ENCODE measurements at places on chromosomes 3 and 15.

DNA sequence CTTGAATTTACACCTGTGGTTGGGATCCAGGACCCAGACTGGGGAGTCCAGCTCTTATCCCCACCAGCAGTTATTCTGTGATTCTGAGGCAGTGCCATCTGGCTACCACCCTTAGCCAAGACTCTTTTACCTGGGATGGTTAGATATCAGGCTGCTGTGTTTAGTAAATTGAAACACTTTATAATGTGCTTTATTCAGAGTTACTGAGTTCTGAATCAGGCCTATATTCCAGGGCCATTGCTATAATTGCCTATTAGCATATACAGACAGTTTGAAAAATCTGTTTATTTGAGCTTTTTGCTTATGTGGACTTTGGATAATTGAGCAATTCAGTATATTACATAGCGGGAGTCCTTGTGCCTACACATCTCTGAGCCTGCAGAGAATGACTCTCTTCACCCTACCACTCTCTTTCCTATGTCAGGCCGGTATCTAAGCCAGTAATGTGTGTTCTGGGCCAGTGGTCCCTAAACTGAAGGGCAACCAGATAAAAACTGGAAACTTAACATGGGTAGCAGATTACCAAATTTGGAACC, 45.4 kb upstream of the TRAK1 start:
- DNase-seq: no peak

- DNase-seq: no peak
These were observed 298.3 kb upstream of the TGFBR2 start for GRCh38 chr3:30308131-30308530.

DNA sequence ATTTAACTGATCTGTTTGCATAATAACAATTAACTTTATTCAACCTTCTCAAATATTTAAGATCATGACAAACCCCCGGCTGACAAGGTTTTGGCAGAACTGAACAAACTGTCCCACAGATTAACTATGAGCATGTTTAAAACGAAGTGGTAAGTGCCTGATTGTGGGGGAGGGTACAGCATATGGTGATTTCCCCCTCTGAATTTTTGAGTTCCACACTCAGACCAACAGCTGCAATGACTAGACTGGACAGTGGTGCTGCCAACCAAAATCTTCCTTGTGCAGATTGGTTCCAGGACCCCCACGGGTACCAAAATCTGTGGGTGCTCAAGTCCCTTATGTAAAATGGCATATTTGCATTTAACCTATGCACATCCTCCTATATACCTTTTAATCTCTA, 449.5 kb downstream of the SHQ1 start:
- DNase-seq: no peak

DNA sequence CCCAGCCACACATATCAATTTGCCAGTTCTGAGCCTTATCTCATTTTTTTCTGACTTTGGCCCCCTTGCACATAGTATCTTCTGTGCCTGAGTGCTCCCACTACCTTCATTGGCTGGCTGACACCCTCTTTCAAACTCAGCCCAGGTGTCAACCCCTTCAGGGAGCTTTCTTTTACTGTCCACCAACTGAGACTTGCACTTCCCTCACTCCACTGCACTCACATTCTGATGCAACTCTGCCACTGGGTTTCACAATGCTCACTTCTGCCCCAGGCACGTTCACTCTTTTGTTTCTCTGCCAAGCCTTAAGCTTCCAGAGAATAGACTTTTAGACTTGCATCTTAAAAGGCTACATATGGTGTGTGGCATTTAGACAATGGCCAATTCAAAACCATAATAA, 101.5 kb upstream of the CBLB start:
- peak; percentile 86 for DNase-seq

- no peak for DNase-seq
These were observed 85.4 kb upstream of the BOC start for GRCh38 chr3:113125951-113126350.

GRCh38 chr3:189898559-189899153, 222.0 kb downstream of the P3H2 start:
- DNase-seq: peak; percentile 77

GRCh38 chr3:122555275-122556071, 8.6 kb downstream of the PARP9 start:
- DNase-seq: no peak

DNA sequence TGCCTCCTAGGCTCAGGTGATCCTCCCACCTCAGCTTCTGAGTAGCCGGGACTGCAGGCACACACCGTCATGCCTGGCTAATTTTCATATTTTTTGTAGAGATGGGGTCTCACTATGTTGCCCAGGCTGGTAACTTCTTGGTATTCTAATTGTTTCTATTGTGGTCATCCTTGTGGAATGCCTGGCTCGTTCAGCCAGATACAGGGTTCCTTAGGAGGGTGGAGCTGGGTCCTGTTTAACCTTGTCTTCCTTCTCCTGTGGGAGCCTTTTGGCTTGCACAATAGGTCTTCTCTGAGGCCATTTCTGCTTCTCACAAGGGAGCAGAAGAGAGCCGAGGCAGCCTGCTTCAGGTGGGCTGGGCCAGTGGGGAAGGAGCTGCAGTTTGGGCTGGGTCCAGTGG, 15.7 kb downstream of the PLEKHO2 start:
- DNase-seq: peak; percentile 93

GRCh38 chr3:65439641-65440284, 599.0 kb downstream of the MAGI1 start:
- no peak for DNase-seq

GRCh38 chr3:111738790-111739189, 120.3 kb upstream of the PHLDB2 start:
- DNase-seq: no peak

- no peak for DNase-seq
These were observed 107.0 kb downstream of the RPLP1 start for GRCh38 chr15:69559440-69560190.

DNA sequence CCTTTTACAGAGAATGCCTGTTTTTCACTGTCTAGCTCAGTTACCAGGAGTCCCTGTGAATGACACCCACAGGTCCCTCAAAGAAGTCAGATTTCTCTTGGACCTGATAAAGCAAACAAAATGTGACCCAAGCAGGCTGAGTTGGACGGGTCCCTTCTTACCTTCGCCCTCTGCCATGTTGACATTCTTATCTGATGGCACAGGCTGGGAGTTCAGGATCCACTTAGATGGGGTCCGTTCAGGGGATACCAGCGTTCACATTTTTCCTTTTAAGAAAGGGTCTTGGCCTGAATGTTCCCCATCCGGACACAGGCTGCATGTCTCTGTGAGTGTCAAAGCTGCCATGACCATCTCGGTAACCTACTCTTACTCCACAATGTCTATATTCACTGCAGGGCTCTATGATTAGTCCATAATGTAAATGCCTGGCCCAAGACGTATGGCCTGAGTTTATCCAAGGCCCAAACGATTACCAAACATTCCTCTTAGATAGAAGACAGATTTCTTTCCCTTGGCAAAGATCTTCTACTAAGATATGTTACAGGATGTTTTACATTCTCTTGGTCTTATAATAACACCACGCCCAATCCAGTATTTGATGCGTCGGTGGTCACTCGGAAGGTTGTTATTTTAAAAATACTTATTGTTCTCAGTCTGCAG, 179.1 kb downstream of the THSD4 start:
- DNase-seq: peak; percentile 74

GRCh38 chr3:190594171-190594570, 80.3 kb downstream of the IL1RAP start:
- DNase-seq: peak; percentile 92

GRCh38 chr3:104669083-104669482, 697.6 kb upstream of the ALCAM start:
- no peak for DNase-seq

- DNase-seq: peak; percentile 40
These were observed 298.3 kb downstream of the SHQ1 start for GRCh38 chr3:72549761-72550581.

DNA sequence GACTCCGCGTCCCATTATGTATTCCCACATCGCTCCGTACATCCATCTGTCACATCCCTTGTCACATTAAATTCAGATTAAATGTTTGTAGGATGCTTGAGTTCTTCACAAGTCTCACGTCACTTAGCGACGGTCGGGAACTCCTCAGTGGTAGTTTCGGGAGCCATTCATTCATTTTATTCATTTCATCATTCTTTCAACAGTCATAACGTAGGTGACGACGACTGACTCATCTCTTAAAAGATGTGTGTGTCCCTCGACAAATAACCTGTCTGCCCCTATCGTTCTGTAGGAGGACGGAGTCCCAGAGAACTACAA, 272 bp upstream of the SRPRB start:
- no peak for DNase-seq

DNA sequence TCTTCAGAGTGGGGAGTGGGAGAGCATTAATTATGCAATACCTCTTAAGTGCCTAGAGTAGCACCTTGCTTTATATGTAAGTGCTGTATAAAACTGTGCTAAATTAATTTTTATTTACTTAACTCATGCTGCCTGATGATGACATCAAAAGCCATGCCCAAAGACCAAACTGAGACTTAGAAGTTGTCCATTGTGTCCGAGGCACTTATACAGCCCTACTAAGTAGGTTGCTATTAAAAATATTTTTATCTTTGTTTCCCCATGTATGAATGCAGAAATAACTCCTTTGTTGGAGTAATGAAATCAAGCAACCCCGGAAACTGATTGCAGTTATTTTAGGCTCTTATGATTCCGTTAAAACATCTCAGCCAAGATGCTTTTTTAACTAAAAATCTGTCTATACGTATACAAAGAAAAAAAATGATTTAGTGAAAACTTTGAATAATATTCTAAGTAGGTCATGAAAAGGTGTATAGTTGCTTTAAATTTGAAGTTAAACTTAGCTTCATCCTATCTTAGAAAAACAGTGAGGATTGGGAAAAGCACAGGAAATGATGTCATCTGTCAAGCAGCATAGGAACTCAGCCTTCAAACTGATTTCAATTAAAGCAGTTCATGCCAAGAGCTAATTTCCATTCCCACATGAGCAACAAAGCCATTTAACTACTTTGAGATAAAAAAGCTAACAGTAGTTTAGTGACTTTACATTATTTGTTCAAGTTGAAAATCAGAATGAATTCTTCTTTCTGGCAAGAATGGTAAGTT, 43.0 kb downstream of the FBN1 start:
- peak; percentile 57 for DNase-seq

GRCh38 chr3:55675478-55675877, 188.4 kb upstream of the WNT5A start:
- no peak for DNase-seq

- DNase-seq: peak; percentile 66
These were observed 53.3 kb downstream of the KY start for GRCh38 chr3:134597390-134597970.

GRCh38 chr3:189202583-189202982, 30.8 kb downstream of the TPRG1 start:
- no peak for DNase-seq

DNA sequence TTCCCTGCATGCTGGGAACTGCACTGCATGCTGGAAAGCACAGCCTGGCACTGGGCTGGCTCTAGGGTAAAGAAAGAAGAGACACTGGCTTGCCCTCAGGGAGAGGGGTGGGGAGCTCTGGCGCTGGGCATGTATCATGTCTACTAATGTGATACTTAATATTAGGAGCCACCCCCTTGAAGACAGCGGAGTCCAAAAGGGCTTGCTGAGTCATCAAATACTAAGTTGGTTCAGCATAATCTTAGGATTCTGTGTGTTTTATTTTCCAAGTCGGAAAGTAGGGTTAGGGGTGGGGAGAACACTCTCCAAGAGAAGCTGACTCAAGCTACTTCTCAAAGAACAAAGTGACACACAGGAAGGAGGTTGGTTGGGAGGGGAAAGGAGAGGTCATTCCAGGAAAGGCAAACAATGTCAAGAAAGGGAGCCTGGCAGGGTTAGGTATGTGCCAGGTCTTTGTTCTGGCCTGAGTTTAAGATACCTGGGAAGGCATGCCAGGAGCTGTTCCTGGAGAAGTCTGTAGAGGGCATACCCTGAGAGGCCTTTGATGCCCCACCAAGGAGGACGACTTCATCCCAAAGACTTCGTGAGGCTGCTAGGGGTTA, 237.8 kb upstream of the NR2E3 start:
- DNase-seq: no peak

DNA sequence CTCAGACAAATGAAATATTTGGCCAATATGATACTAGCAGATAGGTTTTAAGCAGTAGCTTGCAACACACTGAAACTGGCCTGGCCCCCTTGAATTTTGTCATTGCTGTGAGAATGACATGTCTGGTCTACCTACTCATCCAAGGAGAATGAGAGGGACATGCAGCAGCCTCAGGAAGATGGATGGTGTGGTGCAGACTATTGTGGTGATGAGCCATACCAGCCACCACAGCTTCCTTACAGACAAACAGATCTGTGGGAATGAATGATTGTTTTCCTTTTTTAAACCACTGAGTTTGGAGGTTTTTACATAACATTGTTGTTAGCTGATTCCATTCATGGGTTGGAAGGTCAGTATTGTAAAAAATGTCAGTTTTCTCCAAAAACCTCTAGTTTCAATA, 133.7 kb upstream of the POU1F1 start:
- no peak for DNase-seq

- DNase-seq: no peak
These were observed 102.4 kb downstream of the FMN1 start for GRCh38 chr15:33091983-33092693.

DNA sequence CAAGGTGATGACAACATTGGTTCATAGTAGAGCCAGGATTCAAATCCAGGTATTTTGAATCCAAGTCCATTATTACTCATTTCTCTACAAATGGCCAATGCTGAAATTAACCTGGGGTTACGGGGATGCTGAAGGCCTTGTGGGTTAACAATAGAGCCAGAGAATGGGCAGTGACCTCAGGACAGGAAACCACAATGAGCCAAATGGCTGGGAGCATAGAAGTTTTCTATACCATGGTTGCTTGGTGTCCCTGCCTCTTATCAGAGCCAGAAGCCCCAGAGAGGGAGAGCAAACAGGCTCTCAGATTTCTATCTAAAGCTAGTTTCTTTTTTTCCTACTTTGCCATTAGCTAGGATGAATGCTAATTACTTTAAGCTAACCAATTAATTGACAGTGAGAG, 82.3 kb downstream of the TNIK start:
- DNase-seq: no peak

DNA sequence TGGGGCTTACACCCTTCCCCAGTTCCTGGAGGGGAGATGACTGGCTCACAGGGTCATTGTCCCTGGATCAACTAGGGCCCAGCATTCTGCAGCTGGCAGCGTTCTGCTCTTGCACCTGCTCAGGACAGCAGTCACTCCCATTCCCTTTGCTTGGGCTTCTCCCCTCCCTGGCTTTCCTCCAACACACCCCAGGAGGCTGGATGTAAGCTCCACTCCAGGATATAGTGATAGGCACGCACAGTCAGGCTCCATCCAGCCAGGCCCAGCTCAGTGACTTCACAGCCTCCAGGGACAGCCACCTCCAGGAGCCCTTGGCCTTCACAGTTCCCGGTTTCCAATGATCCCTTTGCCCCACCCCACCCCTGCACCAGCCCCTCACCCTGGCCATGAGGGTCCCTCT, 1.9 kb downstream of the SPTBN5 start:
- no peak for DNase-seq

DNA sequence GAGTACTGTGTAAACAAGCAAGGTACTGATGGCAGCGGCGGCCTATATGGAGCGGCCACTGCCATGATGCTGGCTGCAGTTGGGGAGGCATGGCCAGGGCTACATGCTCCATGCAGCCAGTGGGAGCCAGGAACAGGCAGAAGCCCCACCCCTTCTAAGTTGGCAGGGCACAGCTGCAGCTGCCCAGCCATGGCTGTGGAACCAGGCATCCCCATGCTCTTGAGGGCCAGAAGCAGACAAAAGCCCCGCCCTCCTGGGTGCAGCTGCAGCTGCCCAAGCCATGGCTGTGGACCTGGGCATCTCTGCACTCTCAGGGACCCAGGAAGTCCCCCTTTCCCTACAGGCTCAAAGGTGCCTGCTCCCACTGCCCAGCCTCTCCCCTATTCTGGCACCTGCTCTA, 150.9 kb downstream of the FMN1 start:
- no peak for DNase-seq
